ENCODE measurements at places on chromosomes 3 and 15.
A peak's percentile ranks its signal among the peaks of the same experiment; 100 is the strongest.

DNA sequence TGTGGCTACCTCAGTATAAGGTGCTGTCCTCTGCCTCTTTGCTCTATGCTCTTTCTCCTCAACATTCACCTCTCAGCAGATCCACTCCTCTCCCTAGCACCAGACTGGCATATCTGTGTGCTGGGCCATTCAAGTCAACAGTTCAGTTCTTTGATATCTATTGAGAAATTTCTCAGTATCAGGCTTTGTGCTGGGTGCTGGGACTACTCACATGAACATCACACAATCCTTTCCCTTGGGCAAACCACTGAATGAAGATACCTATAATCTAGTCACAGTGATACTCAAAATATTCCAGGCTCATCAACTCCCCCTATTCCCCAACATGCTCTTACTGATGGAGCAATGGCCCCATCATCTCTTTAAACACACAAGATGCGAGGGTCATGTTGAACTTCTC is 120.8 kb downstream of the RPL22L1 start:
- no peaks in the 10 kb centered on the region for H3K27me3 ChIP-seq
- no peak overlapping the region for H3K27ac ChIP-seq
- DNase-seq = no peak
- H3K4me3 ChIP-seq = no peak overlapping the region
- H3K36me3 ChIP-seq = no peaks in the 10 kb centered on the region

DNA sequence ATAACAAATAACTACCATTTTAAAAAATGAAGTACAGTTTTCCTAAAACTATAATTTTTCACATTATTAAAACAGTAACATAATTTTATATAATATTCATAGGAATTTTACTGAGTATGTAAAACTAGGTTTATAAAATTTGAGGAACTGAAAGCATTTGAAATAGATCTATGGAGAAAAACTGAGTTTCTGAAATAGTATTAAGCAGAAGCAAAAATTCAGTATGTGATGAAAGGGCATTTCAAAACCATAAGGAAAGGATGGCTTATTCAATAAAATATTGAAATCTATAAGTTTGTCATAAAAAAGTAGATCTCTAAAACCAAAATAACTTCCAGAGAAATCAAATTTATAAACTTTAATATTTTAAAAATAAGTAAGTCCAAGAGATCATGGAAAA is 53.4 kb downstream of the GBE1 start:
- peaks cover 3% of the 10 kb centered on the region for H3K4me1 ChIP-seq
- H3K36me3 ChIP-seq = no peaks in the 10 kb centered on the region
- no peak overlapping the region for H3K27ac ChIP-seq
- no peak for DNase-seq
- H3K4me3 ChIP-seq = no peak overlapping the region
- no peaks in the 10 kb centered on the region for H3K27me3 ChIP-seq

DNA sequence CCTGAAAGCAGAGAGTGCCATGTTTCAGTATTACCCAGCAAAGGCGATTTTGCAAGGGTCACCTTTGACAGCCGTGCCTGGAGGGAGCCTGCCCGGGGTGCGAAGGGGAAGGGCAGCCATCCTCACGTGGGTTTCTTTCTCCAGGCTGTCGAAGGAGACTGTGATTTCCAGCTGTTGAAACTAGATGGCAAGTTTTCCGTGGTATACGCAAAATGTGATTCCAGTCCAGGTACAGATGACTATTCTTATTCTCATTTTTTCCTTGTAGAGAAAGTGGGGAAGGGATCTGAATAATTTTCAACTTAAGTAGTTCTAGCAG is 3.4 kb downstream of the AHSG start:
- H3K27ac ChIP-seq = no peak overlapping the region
- H3K4me1 ChIP-seq = peaks cover 10% of the 10 kb centered on the region
- H3K36me3 ChIP-seq = no peaks in the 10 kb centered on the region

- peak overlapping the region; percentile 62 for H3K4me3 ChIP-seq
- H3K36me3 ChIP-seq = peaks cover 32% of the 10 kb centered on the region
- H3K27me3 ChIP-seq = no peaks in the 10 kb centered on the region
These were observed 503 bp downstream of the HLTF start for GRCh38 chr3:149085828-149086231.

- H3K36me3 ChIP-seq = no peaks in the 10 kb centered on the region
- peak overlapping the region; percentile 25 for H3K4me3 ChIP-seq
- peaks cover 19% of the 10 kb centered on the region for H3K4me1 ChIP-seq
- DNase-seq = no peak
These were observed 4.8 kb upstream of the MECOM start for GRCh38 chr3:169668072-169668956.

DNA sequence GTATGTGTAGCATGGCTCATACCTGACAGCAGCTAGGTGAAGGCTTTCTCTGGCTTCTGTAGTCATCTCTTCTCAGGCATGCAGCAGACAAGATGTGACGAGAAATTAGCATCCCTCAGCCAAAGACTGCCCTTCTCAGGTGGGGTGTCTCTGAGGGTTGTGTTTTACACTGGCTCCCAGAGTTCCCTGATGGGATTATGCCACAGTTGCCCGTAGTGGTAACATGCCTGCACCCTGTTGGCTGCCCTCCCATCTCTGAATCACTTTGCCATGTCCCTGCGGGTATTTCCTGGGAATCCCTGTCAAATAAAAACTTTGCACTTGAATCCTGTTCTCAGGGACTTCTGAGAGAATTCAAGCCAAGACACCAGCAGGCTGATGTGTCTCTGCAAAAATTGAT is 70.5 kb downstream of the LRTM1 start:
- H3K4me3 ChIP-seq = no peak overlapping the region
- H3K27ac ChIP-seq = no peak overlapping the region
- no peak for DNase-seq

DNA sequence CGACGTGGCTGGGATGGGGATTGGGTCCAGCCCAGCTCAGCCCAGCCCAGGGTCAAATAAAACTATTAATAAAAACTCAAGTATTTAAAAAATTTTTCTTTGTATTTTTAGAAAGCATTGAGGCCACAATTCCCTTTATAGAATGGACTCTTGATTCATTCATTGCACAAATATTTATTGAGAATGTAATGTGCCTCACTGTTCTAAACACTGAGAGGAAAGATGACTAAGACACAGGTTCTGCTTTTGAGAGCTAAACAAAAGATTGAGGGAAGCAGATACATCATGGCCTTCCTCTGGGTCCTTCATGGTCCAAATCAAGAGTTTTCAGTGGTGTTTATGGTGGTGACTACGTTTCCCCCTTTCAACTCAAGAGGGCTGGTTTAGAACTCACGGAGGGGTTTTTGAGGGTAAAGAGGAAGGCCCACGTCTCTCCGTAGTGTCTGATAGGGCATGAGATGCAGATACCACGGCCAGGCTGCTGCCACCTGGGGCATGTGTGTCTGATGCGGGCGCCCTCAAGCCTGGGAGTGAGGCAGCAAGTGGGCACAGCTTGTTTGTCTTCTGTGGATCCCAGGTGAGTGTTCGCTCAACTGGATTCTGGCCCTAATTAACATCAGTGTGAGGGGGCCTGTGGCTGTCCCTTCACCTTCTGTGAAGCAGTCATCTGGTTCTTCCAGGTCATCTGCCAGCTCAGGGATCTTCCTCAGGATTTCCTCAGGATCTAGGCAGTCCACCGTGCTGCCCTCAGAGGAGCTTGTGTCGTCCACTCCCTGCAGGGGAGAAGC is 73.5 kb upstream of the SCN5A start:
- H3K4me3 ChIP-seq = no peak overlapping the region
- DNase-seq = no peak
- H3K27me3 ChIP-seq = peaks cover 11% of the 10 kb centered on the region
- peaks cover 28% of the 10 kb centered on the region for H3K4me1 ChIP-seq
- H3K27ac ChIP-seq = no peak overlapping the region

GRCh38 chr3:113754494-113755159 is 7.8 kb downstream of the ATP6V1A start:
- H3K4me3 ChIP-seq = no peak overlapping the region
- DNase-seq = no peak
- no peaks in the 10 kb centered on the region for H3K4me1 ChIP-seq
- no peak overlapping the region for H3K27ac ChIP-seq
- H3K36me3 ChIP-seq = no peaks in the 10 kb centered on the region

GRCh38 chr3:128319107-128319506 is 147.6 kb downstream of the DNAJB8 start:
- H3K36me3 ChIP-seq = no peaks in the 10 kb centered on the region
- no peaks in the 10 kb centered on the region for H3K27me3 ChIP-seq
- H3K4me3 ChIP-seq = no peak overlapping the region
- H3K4me1 ChIP-seq = peaks cover 3% of the 10 kb centered on the region
- H3K27ac ChIP-seq = no peak overlapping the region
- no peak for DNase-seq

DNA sequence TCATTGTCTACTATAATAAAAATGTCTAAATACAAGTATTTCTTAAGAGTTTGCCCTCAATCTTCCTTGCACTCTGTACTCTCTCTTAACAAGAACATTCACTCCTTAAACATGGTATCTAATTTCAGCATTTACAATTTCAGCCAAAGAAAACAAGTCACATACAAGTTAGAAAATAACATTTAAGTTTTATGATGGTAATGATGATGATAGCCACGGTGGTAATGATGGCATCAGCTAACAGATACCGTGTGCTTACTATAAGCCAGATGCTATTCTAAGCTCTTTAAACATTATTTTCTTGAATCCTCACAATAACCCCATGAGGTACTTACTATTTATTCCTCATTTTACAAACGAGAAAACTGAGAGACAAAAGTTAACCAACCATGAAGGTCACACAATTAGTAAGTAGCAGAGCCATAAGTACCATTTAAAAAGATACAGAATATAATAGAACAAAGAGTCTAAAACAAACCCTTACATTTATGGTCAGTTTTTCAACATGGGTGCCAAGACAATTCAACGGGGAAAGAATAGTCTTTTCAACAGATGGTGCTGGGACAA is 7.4 kb downstream of the SPICE1 start:
- DNase-seq = no peak
- H3K27me3 ChIP-seq = no peaks in the 10 kb centered on the region
- no peak overlapping the region for H3K4me3 ChIP-seq
- no peak overlapping the region for H3K27ac ChIP-seq

GRCh38 chr3:114115143-114115542 is 58.6 kb downstream of the QTRT2 start:
- no peaks in the 10 kb centered on the region for H3K36me3 ChIP-seq
- no peak overlapping the region for H3K27ac ChIP-seq
- H3K27me3 ChIP-seq = no peaks in the 10 kb centered on the region
- DNase-seq = no peak
- no peak overlapping the region for H3K4me3 ChIP-seq

DNA sequence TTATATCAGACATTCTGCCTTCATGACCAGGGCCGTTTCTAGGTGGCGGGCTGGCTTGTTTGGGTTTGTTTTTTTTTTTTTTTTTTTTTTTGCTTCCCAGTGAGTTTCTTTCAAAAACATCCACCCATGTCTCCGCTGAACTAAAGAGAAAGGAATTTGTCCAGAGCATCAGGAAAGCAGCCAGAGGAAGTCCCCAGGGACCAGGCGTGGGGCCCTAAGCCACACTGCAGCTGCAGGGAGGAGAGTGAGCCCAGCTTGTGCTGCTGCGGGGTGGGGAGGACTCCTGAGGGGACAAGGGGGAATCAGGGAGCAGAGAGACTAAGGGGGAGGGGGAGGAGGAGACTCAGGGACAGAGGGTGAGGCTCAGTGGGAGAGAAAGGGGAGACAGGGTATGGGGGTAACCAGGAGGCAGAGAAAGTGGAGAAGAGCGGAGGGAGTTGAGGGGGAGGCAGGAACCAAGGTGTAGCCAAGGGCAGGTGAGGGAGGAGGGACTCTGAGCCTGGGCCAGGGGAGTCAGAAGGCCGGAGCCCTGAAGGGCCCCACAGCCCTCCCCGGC is 49.5 kb downstream of the CYP11A1 start:
- H3K4me3 ChIP-seq = no peak overlapping the region
- no peak for DNase-seq
- H3K4me1 ChIP-seq = peaks cover 17% of the 10 kb centered on the region
- H3K27me3 ChIP-seq = no peaks in the 10 kb centered on the region
- no peak overlapping the region for H3K27ac ChIP-seq
- no peaks in the 10 kb centered on the region for H3K36me3 ChIP-seq

- H3K4me1 ChIP-seq = no peaks in the 10 kb centered on the region
- H3K36me3 ChIP-seq = no peaks in the 10 kb centered on the region
- H3K27ac ChIP-seq = no peak overlapping the region
- no peak for DNase-seq
- 0 out of 2 replicates have a peak, but pooled peaks cover 5% of the 10 kb centered on the region for H3K27me3 ChIP-seq
These were observed 331.0 kb upstream of the RGMA start for GRCh38 chr15:93420050-93420452.

GRCh38 chr3:87053553-87053952 is 62.6 kb upstream of the VGLL3 start:
- H3K27me3 ChIP-seq = no peaks in the 10 kb centered on the region
- no peak overlapping the region for H3K27ac ChIP-seq
- no peaks in the 10 kb centered on the region for H3K4me1 ChIP-seq

GRCh38 chr15:29688506-29689286 is 133.6 kb downstream of the TJP1 start:
- no peak overlapping the region for H3K27ac ChIP-seq
- H3K36me3 ChIP-seq = no peaks in the 10 kb centered on the region
- no peaks in the 10 kb centered on the region for H3K27me3 ChIP-seq
- H3K4me1 ChIP-seq = peaks cover 22% of the 10 kb centered on the region
- H3K4me3 ChIP-seq = no peak overlapping the region
- no peak for DNase-seq

DNA sequence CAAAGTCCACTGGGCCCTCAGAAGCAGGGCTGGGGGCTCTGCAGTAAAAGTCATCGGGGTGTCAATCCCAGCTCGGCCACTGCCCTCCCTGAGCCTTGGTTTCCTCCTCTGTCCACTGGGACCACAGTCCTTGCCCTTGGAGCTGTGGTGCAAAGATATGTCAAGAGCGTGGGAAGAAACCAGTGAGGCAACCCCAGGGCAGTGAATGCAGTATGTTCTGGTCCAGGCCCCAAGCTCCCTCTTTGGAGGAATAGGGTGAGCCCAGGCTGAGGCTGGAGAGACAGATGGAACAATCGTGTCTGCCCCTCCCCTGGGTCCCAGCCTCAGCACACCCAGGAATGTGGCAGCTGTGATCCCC is 779 bp downstream of the GRIP2 start:
- no peak overlapping the region for H3K27ac ChIP-seq
- no peak overlapping the region for H3K4me3 ChIP-seq
- H3K4me1 ChIP-seq = no peaks in the 10 kb centered on the region
- H3K36me3 ChIP-seq = no peaks in the 10 kb centered on the region
- peaks cover 33% of the 10 kb centered on the region for H3K27me3 ChIP-seq
- DNase-seq = no peak

DNA sequence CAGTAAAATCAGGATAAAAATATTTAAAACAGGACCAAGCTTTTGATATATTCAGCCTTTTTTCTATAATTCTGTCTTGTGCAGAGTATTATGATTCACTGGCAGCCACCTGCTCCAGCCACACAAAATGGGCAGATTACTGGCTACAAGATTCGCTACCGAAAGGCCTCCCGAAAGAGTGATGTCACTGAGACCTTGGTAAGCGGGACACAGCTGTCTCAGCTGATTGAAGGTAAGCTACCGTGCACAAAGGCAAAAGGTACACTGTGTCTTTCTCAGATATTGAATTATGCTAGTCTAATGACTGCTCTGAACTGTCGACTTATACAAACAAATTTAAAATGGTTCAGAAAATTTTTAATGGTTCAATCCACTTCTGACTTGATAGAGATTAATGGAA is 114.2 kb downstream of the HCN4 start:
- H3K27ac ChIP-seq = no peak overlapping the region
- H3K4me3 ChIP-seq = no peak overlapping the region
- H3K36me3 ChIP-seq = no peaks in the 10 kb centered on the region
- DNase-seq = no peak
- peaks cover 4% of the 10 kb centered on the region for H3K27me3 ChIP-seq
- no peaks in the 10 kb centered on the region for H3K4me1 ChIP-seq

GRCh38 chr3:11045536-11045935 is 53.0 kb downstream of the SLC6A1 start:
- H3K27me3 ChIP-seq = no peaks in the 10 kb centered on the region
- no peak overlapping the region for H3K4me3 ChIP-seq
- peak; percentile 37 for DNase-seq
- no peak overlapping the region for H3K27ac ChIP-seq
- H3K36me3 ChIP-seq = no peaks in the 10 kb centered on the region
- H3K4me1 ChIP-seq = no peaks in the 10 kb centered on the region

All from K562 (cell line).